ENCODE measurements at places on chromosomes 1 and 21. TPM values are rescaled to one million over a fixed set of nuclear protein-coding genes. Genes with fewer than 3 reads are reported as not detected.
A peak's percentile ranks its signal among the peaks of the same experiment; 100 is the strongest.

GRCh38 chr21:40372506-40372905, 474.5 kb downstream of the DSCAM start:
- DNase-seq, result no peak

GRCh38 chr1:59674595-59674994, 140.2 kb upstream of the HOOK1 start:
- DNase-seq, result peak; percentile 88

DNA sequence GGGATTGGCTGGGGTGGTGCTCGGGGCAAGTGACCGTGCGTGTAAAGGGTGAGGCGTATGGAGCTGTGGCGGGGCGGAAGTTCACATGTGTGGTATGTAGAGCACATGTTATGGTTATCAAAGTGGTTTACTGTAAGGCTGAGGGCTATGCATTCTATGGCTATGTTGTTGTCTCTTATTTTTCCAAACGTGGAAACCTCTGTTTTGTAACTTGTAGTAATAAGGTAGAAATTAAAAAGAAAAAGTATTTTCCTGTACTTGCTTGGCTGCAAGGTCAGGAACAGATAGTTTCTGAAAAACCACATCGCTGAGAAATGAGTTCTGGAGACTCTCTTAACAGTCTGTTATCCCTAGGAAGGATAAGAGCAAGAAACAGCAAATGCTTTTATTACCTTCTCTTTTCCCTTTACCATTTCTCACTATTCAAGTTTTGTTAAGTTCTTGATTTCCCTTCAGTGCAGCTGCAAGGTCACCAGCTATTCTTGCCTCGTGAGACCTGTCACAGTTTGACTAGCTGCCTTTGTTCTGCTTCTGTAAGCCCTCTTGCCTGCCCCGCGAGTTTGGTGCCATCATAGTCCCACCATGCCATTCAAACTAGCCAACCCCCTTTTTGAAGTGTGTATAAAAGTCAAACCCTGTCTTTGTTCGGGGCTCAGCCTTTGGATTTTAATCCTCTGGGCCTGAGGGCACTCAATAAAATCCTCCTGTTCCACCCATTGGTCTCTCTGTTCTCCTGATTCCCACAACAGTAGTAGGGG, 9.5 kb downstream of the RNU1-2 start:
- peak; percentile 77 for DNase-seq

DNA sequence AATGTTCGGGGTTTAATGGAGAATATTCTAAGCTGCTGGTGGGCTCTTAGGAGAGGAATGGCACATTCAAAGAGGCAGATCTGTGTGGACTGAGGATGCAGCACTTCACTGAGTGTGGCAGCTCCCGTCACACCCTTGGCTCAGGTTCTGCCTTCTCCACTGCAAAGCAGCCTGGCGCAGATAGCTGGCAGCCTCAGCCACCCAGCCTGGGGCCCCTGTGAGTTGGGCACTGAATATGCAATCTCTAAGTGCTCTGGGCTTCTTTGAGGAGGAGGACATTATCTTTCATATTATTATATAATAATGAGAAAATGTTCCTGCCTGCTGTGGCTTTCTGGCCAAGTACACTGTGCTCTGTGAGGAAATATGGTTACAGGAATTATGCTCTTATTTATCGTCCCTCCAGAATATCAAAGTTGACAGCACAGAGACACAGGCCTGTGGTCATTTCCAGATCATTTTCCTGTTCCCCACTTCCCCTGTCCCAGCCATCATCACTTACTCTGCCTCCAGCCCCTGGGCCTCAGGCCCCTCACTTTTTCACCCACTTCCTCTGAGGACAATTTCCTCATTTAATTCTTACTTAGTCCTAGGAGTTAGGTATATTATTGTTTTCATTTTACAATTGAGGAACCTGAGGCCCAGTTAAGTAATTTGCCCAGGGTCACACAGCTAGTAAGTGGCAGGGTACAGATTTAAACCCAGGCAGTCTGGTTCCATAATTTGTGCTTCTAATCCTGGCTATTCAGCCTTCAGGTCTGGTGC, 53.6 kb downstream of the MAB21L3 start:
- no peak for DNase-seq

GRCh38 chr21:40699366-40699765, 147.6 kb downstream of the DSCAM start:
- DNase-seq, result no peak

- peak; percentile 37 for DNase-seq
Measured at GRCh38 chr1:31063631-31064030, 1.9 kb downstream of the PUM1 start.

- DNase-seq, result no peak
Measured at GRCh38 chr21:42562816-42563215, 49.2 kb downstream of the SLC37A1 start.

- no peak for DNase-seq
Measured at GRCh38 chr1:2528966-2529783, 888 bp downstream of the HES5 start.

GRCh38 chr1:171446386-171446785, 38.9 kb upstream of the PRRC2C start:
- no peak for DNase-seq

GRCh38 chr1:115596080-115596780, 45.5 kb upstream of the VANGL1 start:
- no peak for DNase-seq

DNA sequence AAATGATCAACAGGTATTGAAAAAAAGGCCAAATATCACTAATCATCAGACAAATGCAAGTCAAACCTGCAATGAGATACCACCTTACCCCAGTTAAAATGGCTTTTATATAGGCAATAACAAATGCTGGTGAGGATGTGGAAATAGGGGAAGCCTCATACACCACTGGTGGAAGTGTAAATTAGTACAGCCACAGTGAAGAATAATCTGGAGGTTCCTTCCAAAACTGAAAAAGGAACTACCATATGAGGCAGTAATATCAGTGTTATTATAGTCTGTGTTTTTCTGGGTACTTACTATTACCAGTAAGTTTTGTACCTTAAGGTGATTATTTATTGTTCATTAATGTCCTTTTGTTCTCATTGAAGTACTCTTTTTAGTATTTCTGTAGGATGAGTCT, 201.3 kb downstream of the MRPL39 start:
- no peak for DNase-seq

- DNase-seq, result peak; percentile 73
Measured at GRCh38 chr1:94552071-94552586, 10.6 kb upstream of the F3 start.

- DNase-seq, result no peak
Measured at GRCh38 chr21:33267250-33267649, 1.1 kb downstream of the IL10RB start.

DNA sequence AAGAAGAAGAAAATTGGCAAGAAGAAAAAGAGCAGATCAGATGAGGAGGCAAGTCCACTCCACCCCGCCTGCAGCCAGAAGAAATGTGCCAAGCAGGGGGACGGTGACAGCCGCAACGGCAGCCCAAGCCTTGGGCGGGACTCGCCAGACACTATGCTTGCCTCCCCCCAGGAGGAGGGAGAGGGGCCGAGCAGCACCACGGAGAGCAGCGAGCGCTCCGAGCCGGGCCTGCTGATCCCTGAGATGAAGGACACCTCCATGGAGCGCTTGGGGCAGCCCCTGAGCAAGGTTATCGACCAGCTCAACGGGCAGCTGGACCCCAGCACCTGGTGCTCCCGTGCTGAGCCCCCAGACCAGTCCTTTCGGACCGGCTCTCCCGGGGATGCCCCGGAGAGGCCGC, 9.0 kb upstream of the SLC25A34 start:
- DNase-seq, result no peak

GRCh38 chr1:27152829-27153548, 1.9 kb downstream of the SLC9A1 start:
- DNase-seq, result no peak

DNA sequence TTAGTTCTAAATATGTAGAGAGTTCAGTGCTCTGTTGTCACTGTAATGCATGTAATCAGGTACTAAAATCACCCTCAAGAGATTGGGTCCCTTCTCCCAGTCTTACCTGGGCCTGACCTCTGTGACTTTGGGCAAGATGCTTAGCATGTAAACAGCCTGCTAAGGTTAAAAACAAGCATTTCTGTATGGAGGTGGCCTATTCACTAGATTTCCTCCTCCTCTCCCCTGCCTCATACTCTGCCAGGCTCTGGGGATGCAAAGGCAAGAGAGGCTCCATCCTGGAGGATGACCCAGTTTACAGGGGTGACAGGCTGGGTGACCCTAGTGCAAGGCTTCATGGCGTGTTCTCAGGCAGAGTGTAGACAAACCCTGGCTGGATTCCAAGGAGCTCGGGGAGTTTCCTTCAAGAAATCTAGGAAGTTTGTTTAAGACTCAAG, 28.8 kb downstream of the VANGL2 start:
- no peak for DNase-seq

DNA sequence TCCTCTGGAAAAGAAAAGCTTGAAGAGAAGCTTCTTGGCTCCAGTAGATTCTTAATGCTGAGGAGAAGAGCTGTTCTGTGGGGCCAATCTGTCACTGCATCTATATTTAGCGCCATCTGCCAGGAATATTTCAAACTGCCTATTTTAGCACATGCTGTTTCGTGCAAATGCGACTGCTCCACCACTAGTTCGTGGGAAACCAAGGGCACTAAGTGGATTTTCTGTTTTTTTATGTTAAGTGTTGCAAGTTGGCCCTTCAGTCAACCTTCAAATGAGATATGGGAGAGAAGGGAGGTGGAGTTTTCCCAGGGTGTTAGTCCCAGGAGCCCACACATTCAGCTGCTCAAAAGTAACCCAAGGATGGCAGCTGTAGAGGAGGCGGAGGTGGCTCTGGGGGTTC, 91.9 kb downstream of the TSEN15 start:
- DNase-seq, result no peak

DNA sequence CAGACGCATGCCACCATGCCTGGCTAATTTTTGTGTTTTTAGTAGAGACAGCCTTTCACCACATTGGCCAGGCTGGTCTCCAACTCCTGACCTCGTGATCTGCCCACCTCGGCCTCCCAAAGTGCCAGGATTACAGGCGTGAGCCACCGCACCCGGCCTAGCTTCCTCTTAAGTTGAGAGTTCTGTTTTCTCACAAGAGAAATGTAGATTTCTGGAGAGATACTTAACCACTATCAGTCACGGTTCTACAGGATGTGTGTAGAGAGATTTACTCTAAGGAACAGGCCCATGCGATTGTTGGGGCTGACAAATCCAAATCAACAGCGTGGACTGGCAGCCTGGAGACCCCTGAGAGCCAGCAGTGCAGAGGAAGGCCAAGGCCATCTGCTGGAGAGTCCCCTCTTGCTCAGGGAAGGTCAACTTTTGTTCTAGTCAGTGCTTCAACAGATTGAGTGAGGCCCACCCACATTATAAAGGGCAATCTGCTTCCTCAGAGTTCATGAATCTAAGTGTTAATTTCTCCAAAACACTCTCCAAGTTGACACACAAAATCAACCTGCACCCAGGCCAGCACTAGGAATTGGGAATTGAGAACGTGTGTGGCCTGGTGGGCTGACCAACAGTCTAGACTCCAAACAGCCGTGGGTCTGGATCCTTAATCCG, 38.7 kb downstream of the CHAF1B start:
- no peak for DNase-seq

- no peak for DNase-seq
Measured at GRCh38 chr1:39788758-39789570, at the start of gene BMP8B. BMP8B (minus strand) TSS chr1:39788865; CDS start chr1:39788485, 380 bp downstream.

- peak; percentile 13 for DNase-seq
Measured at GRCh38 chr1:213507472-213508223, 456.6 kb downstream of the RPS6KC1 start.

- peak; percentile 56 for DNase-seq
Measured at GRCh38 chr1:110106013-110106941, 6.0 kb upstream of the UBL4B start.

DNA sequence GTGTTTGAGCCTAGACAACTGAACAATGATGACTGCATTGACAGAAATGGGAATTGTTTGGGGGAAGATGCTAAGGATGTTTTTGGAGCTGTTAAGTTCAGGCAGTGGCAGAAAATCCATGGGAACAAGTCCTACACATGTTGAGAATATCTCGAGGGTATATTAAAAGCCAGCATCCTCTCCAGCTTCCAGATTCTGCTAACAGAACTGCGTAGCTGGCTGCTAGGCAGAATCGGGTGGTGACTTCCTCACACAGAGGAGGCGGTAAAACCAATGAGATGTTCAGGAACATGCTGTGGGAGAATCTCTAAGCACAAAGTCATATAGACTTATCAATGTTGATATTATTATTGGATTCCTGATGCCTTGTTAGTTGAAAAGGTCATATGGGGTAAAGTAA, 14.8 kb downstream of the FAM163A start:
- no peak for DNase-seq

DNA sequence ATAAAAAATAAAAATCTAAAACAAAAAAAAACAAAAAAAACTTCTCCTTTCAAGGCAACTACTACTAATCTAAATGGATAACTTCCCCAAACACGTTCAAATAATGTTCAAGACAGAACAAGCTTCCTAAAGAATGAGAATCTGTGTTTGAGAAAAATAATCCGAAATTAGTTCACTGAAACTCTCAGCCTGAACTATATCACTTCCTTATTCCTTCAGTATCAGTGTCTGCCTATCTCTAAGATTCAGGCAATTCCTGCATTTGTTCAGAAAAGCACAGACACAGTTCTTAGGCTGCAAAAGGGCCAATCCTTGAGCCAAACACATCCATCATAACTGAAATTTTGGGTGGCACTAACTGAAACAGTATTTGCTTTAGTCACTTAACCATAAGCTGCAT, 22.4 kb downstream of the DSTYK start:
- DNase-seq, result no peak

GRCh38 chr1:77768006-77768405, 8.4 kb upstream of the USP33 start:
- no peak for DNase-seq

DNA sequence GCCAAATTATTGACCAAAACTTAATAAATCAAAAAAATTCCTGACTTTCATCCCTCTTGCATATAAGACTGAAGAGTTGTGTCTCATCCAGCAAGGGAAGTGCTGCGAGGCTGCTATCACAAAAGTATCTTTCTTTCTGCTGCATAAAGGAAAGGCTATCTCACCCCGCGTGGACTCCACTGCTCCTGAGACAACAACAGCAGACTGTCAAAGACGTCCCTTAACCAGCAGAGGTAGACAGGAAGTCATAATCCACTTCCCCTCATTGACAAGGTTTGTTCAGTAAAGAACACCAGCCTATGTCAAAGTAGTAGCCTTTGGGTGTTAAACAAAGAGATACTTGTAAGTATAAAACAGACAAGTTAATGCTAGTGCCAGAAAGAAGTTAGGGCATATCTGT, 29.4 kb downstream of the VPS26C start:
- DNase-seq, result no peak

Gene LEFTY1
- 0.29 TPM for total RNA-seq

Gene EFNA1
- 81.8 TPM for total RNA-seq

Gene AQP10
- not detected for total RNA-seq

Gene AMY1B
- not detected for total RNA-seq

Gene CCDC185
- total RNA-seq, result not detected

Gene TTC22
- not detected for total RNA-seq

Gene OR10X1
- not detected for total RNA-seq

Gene HPCAL4
- total RNA-seq, result not detected

Gene SYTL1
- 9.1 TPM for total RNA-seq

Gene TMPRSS15
- total RNA-seq, result not detected

Gene DNAH14
- total RNA-seq, result 27.5 TPM

Gene FGR
- not detected for total RNA-seq

Gene TMEM50B
- total RNA-seq, result 29.9 TPM

Gene MYBPH
- not detected for total RNA-seq

Gene ARHGEF10L
- total RNA-seq, result 46.5 TPM

Gene EFCAB7
- total RNA-seq, result 7.6 TPM

Gene NCSTN
- total RNA-seq, result 27.0 TPM

Gene PLPP3
- total RNA-seq, result 65.8 TPM
